PC-3 (cell line): ENCODE measurements at places on chromosomes 11 and 22. TPM values are rescaled to one million over a fixed set of nuclear protein-coding genes. Genes with fewer than 3 reads are reported as not detected.

DNA sequence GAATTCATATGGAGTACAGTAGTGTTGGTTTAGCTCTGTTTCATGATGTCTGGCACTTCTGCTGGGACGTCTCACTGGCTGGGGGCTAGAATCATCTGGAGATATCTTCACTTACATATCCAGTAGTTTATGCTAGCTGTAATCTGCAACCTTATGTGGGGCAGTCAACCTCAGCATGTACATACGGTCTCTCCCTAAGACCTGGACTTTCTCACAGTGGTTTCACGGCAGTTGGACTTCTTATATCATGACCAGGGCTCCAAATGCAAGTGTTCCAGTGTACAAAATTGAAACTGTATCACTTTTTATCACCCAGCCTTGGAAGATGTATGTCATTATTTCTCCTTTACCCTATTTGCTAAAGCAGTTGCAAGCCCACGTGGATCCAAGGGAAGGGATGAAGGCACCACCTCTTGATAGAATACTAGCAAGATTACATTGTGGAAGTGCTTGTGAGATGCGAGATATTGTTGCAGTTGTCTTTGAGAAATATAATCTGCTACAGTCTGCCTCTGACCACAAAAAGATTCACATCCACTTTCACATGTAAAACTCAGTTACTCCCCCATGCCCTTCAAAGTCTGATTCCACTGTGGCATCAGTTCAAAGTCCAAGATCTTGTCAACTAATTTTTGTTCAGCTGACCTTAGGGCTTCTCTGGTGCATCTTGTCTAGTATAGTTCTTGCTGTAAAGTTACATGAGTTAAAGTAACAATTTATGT lies 316.6 kb upstream of the NCAM1 start:
- H3K36me3 ChIP-seq: no peaks in the 10 kb centered on the region
- no peak overlapping the region for H3K4me3 ChIP-seq
- H3K27me3 ChIP-seq: no peaks in the 10 kb centered on the region
- no peaks in the 10 kb centered on the region for H3K4me1 ChIP-seq

DNA sequence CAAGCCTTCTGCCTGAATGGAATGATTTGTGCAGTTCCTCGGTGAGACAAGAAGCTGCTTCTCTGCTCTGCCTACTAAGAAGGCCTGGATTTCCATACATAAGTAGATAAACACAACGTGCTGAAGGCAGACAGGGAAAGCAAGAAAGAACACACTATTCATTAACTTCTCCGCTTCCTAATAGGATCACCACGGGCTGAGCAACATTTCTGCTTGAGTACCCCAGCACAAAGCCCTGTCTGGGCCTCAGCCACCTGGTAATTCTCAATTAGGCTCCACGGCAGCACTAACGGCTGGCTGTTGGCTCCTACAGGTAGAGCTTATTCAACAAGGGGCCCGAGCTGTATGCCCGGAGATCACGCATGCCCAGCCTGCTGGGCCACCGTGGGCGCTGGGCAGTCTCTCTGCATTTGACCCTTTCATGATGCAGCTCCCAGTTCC lies 1156.6 kb downstream of the TBC1D22A start:
- no peaks in the 10 kb centered on the region for H3K27me3 ChIP-seq
- H3K4me3 ChIP-seq: no peak overlapping the region
- no peaks in the 10 kb centered on the region for H3K36me3 ChIP-seq

DNA sequence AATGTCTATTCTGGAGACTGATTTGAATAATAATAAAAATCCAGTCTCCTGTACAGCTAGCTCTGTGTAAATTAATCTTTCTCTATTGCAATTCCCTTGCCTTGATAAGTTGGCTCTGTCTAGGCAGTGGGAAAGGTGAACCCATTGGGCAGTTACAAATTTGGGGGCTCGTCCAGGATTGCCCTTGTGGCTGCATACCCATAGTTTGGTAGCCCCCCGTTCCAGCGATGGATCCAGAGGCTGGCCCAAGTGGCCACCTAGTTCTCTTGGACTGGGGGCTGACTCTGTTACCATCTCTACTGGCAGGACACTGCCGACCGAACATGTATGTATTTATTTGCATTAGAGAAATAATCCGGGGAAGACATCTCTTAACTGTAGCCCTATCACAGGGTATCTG lies 326.2 kb upstream of the PDGFD start:
- no peaks in the 10 kb centered on the region for H3K4me1 ChIP-seq
- H3K27me3 ChIP-seq: no peaks in the 10 kb centered on the region
- no peak for DNase-seq
- no peaks in the 10 kb centered on the region for H3K36me3 ChIP-seq

- no peaks in the 10 kb centered on the region for H3K4me1 ChIP-seq
- no peaks in the 10 kb centered on the region for H3K36me3 ChIP-seq
- no peak for DNase-seq
- H3K27ac ChIP-seq: no peak overlapping the region
- H3K4me3 ChIP-seq: no peak overlapping the region
These were observed 283.7 kb upstream of the ANO5 start for GRCh38 chr11:21909145-21909544.

Gene HBB
- not detected in 2 replicates for total RNA-seq

Gene TIGD3
- total RNA-seq: 1.3 and 1.6 TPM in 2 replicates
